Mammary epithelial cell (primary cell): ENCODE measurements at places on chromosomes 12 and 14. TPM values are rescaled to one million over a fixed set of nuclear protein-coding genes. Genes with fewer than 3 reads are reported as not detected.

The NTF3 gene
- not detected for total RNA-seq

The KRT6C gene
- 29.5 TPM for total RNA-seq

The LRFN5 gene
- total RNA-seq: 0.33 TPM

The SERPINA9 gene
- 0.19 and 0.21 TPM in 2 replicates for total RNA-seq

The TMEM132D gene
- total RNA-seq: not detected in 2 replicates

The CACNA1C gene
- total RNA-seq: 1.2 and 1.6 TPM in 2 replicates

The MMP17 gene
- total RNA-seq: 5.5 and 11.3 TPM in 2 replicates

The KCNC2 gene
- not detected for total RNA-seq

The TAS2R13 gene
- 0.27 and 0.42 TPM in 2 replicates for total RNA-seq

The CCDC177 gene
- not detected in 2 replicates for total RNA-seq

The RNASE7 gene
- 33.3 TPM for total RNA-seq

The SMOC1 gene
- 24.9 and 44.9 TPM in 2 replicates for total RNA-seq

The CD163L1 gene
- 2.0 TPM for total RNA-seq

The ATG14 gene
- total RNA-seq: 11.2 TPM

The RND1 gene
- 0.68 and 2.4 TPM in 2 replicates for total RNA-seq

The CLEC4A gene
- total RNA-seq: 0.17 TPM

The TSPAN9 gene
- 17.7 and 30.3 TPM in 2 replicates for total RNA-seq

The MIP gene
- total RNA-seq: 0.17 TPM

The CYP27B1 gene
- total RNA-seq: 36.4 and 42.1 TPM in 2 replicates

The C14orf39 gene
- not detected in 2 replicates for total RNA-seq

The KRT2 gene
- not detected for total RNA-seq

The HOXC12 gene
- not detected in 2 replicates for total RNA-seq
